GM04503 (cell line): ENCODE measurements at places on chromosomes 6 and 20.

GRCh38 chr6:125078602-125079321, 74.8 kb upstream of the TPD52L1 start:
- DNase-seq, result no peak

GRCh38 chr20:32681175-32682084, 7.7 kb upstream of the C20orf203 start:
- no peak for DNase-seq

DNA sequence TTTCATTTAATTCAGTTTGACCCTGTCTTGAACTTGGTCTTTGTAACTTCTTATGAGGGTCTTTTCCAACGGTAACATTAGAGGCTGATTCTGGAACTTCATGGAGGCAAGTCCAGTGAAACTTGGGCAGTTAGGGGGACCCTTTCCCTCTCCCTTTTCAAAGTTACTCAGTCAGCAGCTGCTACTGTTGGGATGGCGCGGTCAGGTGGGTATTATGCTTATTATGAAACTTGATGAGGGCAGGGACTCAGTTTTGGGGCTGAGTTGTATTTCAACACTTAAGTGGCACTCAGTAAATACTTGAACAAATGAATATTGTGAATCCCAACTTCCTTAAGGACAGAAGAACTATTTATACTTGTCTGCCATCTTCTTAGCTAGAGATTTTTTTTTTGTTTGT, 20.8 kb downstream of the TOP1 start:
- no peak for DNase-seq

DNA sequence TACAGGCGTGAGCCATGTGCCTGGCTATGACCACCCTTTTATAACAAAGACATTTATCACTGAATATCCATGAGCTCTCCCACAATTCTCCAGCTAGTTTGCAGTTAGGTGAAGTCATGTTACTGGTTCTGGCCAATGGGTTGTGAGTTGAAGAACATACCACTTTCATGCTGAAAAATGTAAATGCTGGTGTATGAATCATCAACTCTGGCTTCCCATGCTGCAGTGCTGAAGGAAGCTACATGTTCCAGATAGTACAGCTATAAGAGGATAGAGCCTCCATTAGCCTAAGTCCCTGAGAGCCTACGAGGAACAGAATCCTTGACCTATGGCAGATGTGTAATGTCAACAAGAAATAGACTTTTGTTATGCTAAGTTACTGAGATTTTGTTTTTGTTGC, 180.4 kb downstream of the BTBD9 start:
- no peak for DNase-seq

GRCh38 chr20:3014179-3014578, 29.2 kb upstream of the GNRH2 start:
- no peak for DNase-seq

- no peak for DNase-seq
Observed at GRCh38 chr6:109840796-109841195, 137.3 kb upstream of the GPR6 start.

- DNase-seq, result no peak
Observed at GRCh38 chr20:38926934-38927616, 858 bp downstream of the FAM83D start.

GRCh38 chr6:33958526-33959328, 154.9 kb upstream of the MLN start:
- DNase-seq, result no peak

DNA sequence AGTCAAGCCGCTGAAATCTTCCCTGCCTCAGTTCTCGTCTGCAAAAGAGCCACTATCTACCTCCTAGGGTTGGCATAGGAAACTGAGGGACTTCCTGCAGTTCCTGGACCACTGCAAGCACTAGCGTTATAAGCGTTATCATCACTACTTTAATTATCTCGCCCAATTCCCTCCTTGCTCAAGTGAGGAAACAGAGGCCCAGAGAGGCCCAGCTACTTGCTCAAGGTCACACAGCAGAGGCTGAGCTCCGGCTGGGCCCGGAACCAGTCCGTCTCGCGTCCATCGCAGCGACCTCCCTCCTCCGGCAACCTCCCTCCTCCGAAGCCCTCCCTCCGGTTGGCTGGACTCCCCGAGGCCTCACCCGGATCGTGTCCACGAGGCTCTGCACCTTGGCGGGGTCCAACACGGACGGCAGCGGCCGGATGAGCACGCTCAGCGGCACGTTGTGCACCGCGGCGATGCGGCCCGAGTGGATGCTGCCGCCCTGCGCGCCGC, 338 bp downstream of the SRXN1 start:
- no peak for DNase-seq

DNA sequence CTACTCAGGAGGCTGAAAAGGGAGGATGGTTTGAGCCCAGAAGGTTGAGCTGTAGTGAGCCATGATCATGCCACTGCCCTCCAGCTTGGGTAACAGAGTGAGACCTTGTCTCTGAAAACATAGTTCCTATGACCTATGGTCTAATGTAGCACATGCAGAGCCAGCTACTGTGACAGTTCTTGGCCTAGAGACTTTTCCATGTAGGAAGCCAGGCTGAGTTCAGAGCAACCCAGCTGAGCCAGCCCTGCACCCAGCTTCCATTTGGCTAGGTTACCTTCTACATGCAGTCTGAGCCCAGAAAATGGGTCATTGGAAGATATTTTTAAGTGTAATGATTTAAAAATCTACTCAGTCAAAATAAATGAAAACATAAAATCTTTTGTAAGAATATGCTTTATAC, 92.8 kb downstream of the FNDC1 start:
- no peak for DNase-seq

- no peak for DNase-seq
Observed at GRCh38 chr20:58788896-58789544, 61.7 kb downstream of the GNAS-AS1 start.

DNA sequence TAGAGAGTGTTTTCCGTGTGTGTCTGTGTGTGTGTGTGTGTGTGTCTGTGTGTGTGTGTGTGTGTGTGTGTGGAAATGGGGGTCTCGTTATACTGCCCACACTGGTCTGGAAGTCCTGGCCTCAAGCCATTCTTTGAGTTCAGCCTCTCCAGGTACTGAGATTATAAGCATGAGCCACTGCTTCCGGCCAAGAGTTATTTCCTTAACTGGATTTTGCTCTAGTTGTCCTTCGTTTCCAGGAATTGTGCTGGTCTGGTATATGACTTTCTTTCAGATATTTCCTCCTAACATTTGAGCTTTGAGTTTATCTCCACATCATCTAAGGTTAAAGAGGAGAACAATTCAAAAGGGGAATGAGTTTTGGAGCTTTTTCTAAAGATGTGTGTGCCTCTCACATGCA, 124.8 kb downstream of the SH3BGRL2 start:
- DNase-seq, result no peak

- no peak for DNase-seq
Observed at GRCh38 chr20:53321596-53321995, 272.0 kb downstream of the ZNF217 start.

DNA sequence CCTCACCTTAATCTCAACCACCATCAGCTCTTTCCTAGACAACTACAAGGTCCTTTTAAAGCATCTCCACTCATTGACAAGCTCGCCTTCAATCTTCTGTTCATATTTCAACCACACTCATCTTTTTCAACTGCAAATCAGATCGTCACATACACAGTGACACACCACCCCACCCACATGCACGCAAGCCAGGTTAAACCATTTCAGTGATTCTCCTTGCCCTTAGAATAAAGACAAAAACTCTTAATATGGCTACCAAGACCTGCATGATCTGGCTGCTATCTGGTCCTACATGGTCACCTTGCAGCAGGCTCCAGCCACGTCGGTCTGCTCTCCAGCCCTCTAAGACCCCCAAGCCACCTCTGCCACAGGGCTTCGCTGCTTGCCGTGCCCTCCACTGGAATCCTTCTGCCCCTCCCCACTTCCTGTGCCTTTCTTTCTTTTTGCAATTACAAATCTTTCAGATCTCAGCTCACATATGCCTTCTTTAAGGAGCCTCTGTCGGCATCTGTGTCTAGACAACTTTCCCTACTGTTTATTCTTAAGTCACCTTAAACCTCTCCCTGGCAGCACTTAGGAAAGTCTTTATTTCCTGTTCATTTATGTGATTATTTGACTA, 507.3 kb upstream of the ARID1B start:
- DNase-seq, result no peak

DNA sequence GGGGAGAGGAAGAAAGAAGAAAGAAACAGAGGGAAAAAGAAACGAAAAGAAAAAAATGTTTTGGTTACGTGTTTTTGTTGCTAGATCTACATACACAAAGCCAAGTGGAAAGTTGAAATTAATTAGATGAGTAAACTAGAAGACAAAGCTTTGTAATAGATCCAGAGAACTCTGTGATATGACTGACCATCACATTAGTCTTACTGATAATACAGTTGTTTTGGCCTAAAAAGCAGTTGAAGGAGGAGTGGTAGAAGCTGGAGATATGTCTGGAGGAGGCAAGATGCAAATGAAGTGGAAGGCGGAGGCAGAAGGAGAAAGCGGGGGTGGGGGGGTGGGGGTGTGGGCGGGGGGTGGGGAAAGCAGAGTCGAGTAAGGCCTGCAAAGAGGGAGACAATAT, 500.1 kb upstream of the ID4 start:
- DNase-seq, result no peak

DNA sequence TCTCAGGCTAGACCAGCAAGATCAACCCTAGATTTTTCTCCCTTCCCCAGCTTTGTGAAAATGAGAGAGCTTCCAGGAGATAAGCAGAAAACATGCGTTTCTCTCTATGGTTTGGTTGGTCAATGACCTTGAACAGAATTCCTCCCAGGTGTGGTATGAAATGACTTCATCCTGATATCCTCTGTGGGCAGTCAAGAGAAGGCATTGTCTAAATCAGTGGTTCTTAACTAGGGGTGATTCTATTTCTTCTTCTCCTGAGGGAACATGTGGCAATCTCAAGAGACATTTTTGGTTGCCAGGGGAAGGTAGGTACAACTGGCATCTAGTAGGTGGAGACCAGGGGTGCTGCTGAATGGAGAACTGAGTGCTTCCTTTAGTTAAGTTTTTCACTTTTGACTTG, 12.4 kb downstream of the IFT52 start:
- no peak for DNase-seq

- DNase-seq, result no peak
Observed at GRCh38 chr20:58198901-58199355, 29.5 kb downstream of the ANKRD60 start.
